Tibial nerve (tissue), 4 donors: ENCODE measurements at places on chromosomes 6 and 20.

GRCh38 chr6:137941995-137942394, 74.9 kb downstream of the TNFAIP3 start:
- no peaks in the 10 kb centered on the region for H3K4me1 ChIP-seq
- DNase-seq, result no peak
- H3K36me3 ChIP-seq, result no peaks in the 10 kb centered on the region

DNA sequence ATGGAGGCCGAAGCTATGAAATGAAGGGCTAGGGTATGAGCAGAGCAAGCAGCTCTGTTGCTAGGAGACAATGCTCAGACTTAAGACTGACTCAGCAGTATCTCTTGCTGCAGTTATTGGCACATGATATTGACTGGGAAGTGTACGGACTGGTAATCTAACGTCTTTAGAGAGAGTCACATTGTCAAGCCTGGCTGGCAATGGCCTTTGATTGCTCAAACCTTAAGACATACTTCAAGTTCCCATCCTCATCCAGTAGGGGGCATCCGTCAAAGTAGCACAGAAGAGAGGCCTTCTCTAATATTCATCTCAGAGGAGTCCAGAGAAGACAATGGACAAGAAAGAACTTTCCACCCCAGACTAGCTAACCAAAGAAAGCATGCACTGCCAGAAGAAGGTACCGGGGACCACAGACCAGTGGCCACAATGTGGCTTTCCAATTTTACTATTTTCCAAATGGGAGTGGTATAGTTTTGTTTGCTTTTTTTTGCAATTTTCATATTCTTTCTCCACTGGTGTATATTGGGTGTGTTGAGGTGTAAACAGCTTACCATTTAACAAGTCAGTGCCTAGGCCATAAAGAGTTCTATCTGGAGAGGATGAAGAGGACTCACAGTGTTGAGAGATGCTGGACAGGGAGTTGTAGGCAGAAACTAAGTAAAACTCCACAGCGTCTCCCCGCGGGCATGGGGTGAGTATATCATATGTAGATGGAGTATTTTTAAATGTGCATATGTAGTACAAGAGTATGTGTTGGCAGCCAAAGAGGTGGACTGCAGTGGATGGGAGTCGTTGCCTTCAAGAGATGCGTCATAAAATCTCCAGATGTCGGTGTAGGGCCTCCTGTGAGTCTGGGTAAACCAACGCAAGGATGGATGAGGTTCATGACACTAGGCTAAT, 36.7 kb downstream of the LRFN2 start:
- no peaks in the 10 kb centered on the region for H3K4me1 ChIP-seq
- no peaks in the 10 kb centered on the region for H3K27me3 ChIP-seq
- H3K27ac ChIP-seq, result no peak overlapping the region
- no peaks in the 10 kb centered on the region for H3K36me3 ChIP-seq

DNA sequence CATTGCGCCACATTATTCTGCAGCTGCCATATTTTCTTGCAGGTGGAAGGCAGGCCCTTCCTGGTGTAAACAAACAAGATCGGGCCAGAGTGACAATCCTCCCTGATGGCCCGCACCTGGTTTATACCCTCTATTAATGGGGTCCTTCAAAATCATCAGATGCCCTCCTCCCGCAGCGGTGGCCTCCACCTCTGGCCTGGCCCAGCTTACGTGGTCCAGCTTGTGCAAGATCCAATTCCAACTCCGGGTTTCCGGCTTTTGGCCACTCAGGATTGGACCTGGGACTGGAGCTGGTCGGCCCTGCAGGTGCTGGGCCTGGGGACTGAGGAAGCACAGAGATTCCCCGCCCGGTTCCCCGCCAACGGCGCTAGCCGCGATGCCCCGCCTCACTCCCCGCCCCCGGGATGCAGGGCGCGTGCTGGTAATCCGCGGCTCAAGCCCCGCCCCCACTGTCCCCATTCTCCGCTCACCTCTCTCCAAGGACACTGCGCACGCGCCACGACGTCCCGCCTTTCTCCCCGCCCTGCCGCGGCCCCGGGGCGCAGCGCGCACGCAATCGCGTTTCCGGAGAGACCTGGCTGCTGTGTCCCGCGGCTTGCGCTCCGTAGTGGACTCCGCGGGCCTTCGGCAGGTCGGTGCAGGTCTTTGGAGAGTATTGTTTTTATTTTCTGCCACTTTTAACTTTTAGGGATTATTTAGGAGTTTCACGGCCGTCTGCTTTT, at the start of gene TMEM14B:
TMEM14B (plus strand) TSS at position 555 of the 722 bp plus-strand sequence. CDS start 1,441 bp downstream, outside the sequence.
- no peaks in the 10 kb centered on the region for H3K27me3 ChIP-seq
- H3K27ac ChIP-seq, result peak within 1 kb of the TSS; percentile 89
- DNase-seq, result peak; percentile 99
- H3K4me3 ChIP-seq, result peak within 1 kb of the TSS; percentile 72

GRCh38 chr20:57495978-57496377, 29.0 kb downstream of the CTCFL start:
- peaks cover 23% of the 10 kb centered on the region for H3K27me3 ChIP-seq
- no peaks in the 10 kb centered on the region for H3K36me3 ChIP-seq
- DNase-seq, result no peak
- H3K27ac ChIP-seq, result no peak overlapping the region
- no peak overlapping the region for H3K4me3 ChIP-seq

- peaks cover 33% of the 10 kb centered on the region for H3K27me3 ChIP-seq
- no peak overlapping the region for H3K27ac ChIP-seq
- H3K36me3 ChIP-seq, result no peaks in the 10 kb centered on the region
- H3K4me3 ChIP-seq, result no peak overlapping the region
These were observed 72.8 kb downstream of the MDGA1 start for GRCh38 chr6:37624606-37625574.
